Thymus (tissue), 14 donors: ENCODE measurements at places on chromosomes 4 and X. TPM values are rescaled to one million over a fixed set of nuclear protein-coding genes. Genes with fewer than 3 reads are reported as not detected.

Gene TLR3
- 1.7 TPM for polyA plus RNA-seq

Gene SPARCL1
- 229 TPM for polyA plus RNA-seq

Gene ZNF185
- polyA plus RNA-seq: 5.9 TPM

Gene NSG1
- 7.6 TPM for polyA plus RNA-seq

Gene SLC25A5
- polyA plus RNA-seq: 237 TPM
